Natural killer cell treated with Interleukin-12 subunit alpha and Interleukin-12 subunit beta and Interleukin-15 and Interleukin-18, amount 100 ng/mL, for 72 hours (primary cell): ENCODE measurements at places on chromosomes 11 and 22. TPM values are rescaled to one million over a fixed set of nuclear protein-coding genes. Genes with fewer than 3 reads are reported as not detected.

GRCh38 chr22:31344578-31345330, 1.4 kb downstream of the PATZ1 start:
- no peak for DNase-seq

GRCh38 chr11:133825666-133826065, 19.6 kb downstream of the SPATA19 start:
- no peak for DNase-seq

DNA sequence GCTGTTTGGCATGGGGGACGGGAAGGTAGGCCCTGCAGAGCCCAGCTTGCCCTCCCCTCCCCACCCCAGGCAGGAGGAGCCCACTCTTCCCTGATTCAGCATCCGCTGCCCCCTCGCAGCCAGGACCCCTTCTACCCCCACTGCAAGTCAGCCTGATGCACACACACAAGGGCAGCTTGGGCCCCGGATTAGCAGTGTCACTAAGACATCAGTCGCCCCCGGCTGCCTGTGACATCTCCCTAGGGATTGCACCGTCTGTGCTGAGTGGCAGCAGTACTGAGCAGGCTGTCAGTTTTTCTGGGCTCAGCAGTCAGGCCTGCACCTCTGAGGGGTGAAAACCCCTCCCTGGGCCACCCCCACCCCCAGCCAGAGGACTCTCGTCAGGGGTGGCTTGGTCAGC, 30.4 kb upstream of the SYT7 start:
- DNase-seq, result no peak

DNA sequence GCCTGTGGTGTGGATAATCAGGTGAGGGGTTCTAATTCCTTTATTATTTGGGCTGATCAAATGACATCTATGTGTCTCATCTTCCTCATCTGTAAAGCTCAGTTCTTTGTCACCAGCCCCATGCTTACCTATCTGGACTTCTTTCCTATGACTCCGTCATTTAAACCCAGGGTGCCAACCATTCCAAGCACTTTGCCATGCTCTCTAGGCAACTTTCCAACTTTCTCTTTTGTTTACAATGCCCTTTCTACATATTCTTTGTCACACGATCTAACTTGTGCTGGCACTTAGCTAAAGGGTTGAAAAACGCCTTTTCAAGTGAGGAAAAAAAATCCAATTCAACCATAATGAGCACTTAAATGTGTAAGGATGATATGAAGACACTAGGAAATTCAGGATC, 27.9 kb downstream of the EXPH5 start:
- DNase-seq, result no peak

GRCh38 chr11:46855167-46855566, 9.1 kb upstream of the CKAP5 start:
- DNase-seq, result no peak

The CFAP300 gene
- total RNA-seq, result not detected
